Upper lobe of left lung (tissue), 6 donors: ENCODE measurements at places on chromosomes 4 and X.

DNA sequence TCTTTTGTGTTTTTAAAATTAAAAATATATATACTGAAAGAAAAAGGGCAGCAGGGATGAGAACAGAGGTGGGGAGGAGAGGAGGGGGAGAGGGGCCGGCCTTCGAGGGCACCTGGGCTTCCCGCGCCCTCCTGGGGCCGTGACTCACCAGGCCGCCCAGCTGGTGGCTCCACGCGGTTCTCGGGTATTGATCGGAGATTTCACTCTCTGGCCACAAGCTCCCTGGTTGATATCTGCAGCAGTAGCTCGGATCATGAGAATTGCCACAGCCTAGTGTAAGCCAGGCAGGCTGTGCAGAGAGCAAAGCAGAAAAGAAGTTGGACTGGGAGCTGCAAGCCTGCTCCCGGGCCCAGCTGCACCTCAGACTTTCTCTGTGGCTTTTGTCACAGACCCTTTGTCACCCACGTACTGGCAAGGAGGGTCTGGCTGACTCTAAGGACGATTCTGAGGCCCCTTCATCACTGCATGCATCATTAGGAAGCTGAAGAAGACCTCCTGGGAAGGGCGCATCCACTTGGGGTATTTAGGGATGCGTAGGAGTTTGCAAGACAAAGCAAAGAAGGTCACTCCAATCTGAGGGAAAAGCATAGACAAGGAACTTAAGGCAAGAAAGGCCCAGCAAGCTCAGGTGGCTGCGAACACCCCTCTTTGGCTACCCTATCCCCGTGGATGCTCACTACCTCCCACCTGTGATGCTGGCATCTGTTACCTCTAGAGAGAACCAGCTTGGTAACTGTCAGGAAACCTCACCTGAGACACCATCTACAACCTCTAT lies 71.7 kb downstream of the CPZ start:
- DNase-seq: no peak

- DNase-seq: no peak
These were observed 148.6 kb upstream of the CNKSR2 start for GRCh38 chrX:21225643-21226042.

DNA sequence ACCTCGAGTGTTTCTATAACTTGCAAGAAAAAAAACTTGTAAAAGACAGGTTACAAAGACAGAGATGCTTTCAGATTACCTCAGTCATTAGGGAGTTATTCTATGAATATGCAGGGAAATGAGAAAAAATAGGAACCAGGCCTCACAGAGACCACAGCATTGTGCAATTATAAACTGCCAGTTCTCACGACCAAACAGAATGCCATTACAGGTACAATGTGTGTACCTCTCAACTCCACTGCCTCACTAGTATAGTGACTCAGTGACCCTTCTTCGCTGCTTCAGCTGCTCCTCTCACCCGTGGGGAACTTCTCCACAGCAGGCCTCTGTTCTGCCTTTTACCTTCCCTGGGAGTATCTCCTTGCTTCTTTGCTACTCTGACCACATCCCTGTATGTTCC lies 2.3 kb upstream of the HTATSF1 start:
- no peak for DNase-seq

DNA sequence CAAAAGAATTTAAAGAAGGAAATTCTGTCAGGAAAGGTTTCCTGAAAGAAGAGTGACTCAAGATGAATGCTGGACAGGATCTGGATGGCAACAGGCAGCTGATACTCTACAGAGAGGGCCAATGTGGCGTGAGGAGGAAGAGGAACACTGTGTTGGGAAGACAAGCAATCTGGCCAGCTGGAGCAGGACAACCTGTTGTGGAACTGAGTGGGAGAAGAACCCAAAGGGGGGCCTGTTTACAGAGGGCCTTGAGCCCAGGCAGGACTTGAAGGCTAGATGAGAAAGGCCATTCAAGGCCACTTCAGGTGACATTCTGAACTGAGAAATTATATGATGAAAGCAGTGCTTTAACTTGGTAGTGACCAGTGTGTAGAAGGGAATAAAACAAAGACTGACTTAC lies 8.5 kb downstream of the OTUD4 start:
- no peak for DNase-seq

DNA sequence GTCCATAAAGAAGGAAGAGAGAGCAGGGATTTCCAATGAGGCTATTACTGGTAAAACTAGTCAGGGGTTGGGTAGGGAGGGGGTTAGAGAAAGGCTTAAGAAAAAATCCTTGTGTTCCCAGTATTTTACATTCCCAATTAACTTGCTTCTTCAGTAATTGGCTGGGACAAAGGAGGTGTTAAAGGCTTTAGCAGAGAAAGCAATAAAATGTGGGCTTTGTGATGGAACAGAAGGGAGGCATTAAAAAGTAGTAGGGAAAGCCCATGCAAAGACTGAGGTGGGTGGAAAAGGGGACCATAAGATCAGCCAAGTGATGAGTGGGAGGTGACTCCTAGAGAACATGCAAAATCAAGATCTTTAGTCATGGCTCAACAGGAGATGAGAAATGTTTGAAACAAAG lies 1467.2 kb downstream of the RPA4 start:
- DNase-seq: no peak

- DNase-seq: no peak
These were observed 17.5 kb upstream of the SH3KBP1 start for GRCh38 chrX:19904778-19905367.

DNA sequence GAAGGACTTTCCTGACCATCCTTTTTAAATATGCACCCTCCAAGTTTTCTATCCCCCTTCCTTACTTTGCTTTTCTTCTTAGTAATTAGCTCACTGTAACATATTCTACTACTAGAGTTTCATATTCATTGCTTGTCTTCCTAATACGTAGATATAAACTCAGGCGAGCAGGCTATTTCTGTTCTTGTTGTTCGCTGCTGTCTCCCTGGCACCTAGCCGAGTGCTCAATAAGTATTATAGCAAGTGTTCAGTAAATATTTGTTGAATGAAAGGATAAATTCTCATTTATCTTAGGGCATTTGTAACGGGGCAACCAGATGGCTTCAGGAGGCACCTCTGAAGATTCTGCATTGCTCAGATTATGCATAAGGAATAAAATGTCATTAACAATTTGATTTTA lies 6.8 kb upstream of the RHOH start:
- DNase-seq: no peak

DNA sequence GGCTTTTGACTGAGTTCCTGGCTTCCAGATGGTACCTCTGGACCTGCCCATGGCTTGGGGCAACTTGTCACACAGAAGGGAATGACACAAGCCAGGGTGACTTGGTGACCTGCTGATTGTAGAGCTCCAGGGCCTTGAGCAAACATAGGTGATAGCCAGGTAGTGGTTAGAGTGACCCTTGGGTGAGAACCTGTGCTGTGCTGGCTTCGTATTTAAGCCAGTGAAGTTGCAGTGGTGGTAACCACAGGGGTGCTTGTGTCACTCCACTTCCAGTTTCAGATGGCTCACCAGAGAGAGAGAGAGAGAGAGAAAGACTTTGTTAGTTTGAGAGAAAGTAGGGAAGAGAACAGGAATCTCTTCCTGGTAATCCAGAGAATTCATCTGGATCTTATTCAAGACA lies 471.6 kb downstream of the ZIC3 start:
- no peak for DNase-seq
